ENCODE measurements at places on chromosomes 4 and X. TPM values are rescaled to one million over a fixed set of nuclear protein-coding genes. Genes with fewer than 3 reads are reported as not detected.

RHOXF2B gene
- 4.7 TPM for total RNA-seq

CD38 gene
- total RNA-seq: 0.68 TPM

SYTL5 gene
- 1.7 TPM for total RNA-seq

AMTN gene
- total RNA-seq: not detected

CRMP1 gene
- 8.9 TPM for total RNA-seq

F8A3 gene
- 28.6 TPM for total RNA-seq

IGFBP7 gene
- 817 TPM for total RNA-seq

SMR3B gene
- 1.1 TPM for total RNA-seq

PPEF1 gene
- 11.6 TPM for total RNA-seq

GRCh38 chrX:105114554-105115130, 105.9 kb downstream of the TEX13A start:
- DNase-seq: no peak

DNA sequence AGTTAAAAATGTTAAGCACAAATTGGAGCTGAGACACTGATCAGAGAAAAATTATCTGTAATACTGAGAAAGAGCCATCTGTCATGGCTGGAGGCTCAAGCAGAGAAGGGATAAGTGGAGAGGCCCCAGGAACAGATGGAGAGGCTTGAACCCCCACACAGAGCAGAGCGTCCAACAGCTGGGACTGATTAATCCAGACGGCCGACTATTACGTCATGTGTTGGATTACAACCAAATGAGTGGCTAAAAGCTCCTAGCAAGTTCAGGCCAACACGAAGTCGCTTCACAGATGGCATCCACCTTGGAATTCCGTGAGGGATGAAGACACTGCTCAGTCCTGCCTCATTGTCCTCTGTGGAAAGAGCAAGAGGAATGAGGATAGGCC, 57.7 kb upstream of the ATXN3L start:
- no peak for DNase-seq

GRCh38 chr4:84957514-84958420, 8.7 kb downstream of the WDFY3 start:
- no peak for DNase-seq

DNA sequence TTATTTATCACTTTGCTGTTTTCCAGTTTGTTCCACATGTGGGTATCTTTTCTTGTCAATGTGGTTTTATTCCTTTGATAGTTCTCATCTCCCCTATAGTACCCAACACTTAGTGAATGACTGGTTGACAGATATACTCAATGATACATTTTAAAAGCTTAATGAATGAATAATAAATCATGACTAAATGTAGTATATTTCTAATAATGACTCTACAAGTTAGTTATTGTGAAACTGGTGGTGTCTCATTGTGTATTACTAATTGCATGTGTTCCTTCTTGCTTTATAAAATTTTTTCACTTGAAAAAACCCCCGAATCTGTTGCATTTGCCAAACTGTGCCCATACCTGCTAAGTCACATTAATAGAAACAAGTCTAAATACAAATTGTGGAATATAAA, 95.4 kb downstream of the MBNL3 start:
- no peak for DNase-seq

DNA sequence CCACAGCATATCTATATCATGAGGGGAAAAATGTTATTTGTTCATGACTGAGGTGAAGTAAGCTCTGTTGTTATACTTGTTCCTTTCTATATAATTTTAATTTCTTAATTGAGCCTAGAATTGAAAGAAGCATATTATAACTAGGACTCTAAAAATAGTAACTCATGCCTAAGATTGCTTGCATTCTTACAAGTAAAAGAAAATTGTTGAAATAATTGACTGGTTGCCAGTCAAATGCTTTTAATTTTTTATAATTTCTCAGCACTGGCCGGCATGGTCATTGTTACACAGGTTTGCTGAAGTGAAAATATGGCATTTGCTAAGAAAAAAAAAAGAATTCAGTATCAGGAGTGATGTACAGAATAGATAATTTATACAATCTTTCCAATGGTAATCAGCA, 104.8 kb downstream of the GASK1B start:
- DNase-seq: no peak

- DNase-seq: peak; percentile 78
These were observed at the start of gene ERVMER34-1 for GRCh38 chr4:52750819-52751486. ERVMER34-1 (minus strand) TSS chr4:52751425; CDS start chr4:52745520, 5,905 bp downstream.

DNA sequence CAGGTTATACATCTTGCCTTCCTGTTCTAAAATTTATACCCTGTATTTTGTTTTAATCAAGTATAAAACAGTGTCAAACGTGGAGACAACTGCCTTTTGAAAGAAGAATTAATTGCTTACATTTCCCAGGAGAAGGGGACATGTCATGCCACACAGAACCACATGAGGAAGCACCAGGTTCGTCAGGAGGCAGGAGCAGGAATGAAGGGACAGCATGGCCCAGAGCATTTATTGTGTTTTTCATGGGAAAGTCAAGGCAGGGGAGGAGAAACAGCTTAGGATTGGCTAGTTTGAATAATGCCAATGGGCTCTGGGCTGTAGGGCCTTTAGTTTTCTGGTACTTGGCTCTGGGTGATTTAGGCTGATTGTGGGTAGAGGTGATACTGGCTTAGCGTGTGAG, 203.7 kb downstream of the CFAP299 start:
- DNase-seq: no peak

GRCh38 chr4:147136310-147136709, 190.6 kb upstream of the TTC29 start:
- DNase-seq: no peak

DNA sequence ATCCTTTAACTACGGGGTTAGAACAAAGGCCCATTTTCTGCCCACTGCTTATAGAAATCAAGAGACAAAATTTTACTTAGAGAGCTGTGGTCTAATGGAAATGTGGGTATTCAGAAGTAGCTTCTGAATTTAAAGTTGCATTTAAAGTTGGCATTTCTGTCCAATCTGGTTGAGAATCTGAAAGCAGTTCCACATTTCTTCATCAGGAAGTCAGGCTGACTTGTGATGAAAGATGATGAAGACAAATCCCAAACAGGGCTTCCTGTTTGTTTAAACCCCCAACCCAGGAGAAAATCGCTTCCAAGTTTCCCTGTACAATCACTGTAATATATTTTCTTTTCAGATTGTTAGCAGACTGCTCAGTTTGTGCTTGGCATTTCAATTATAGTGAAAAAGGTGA, 345.3 kb downstream of the SPRY1 start:
- no peak for DNase-seq

- DNase-seq: no peak
These were observed 25.6 kb downstream of the SMARCA5 start for GRCh38 chr4:143538979-143539669.

DNA sequence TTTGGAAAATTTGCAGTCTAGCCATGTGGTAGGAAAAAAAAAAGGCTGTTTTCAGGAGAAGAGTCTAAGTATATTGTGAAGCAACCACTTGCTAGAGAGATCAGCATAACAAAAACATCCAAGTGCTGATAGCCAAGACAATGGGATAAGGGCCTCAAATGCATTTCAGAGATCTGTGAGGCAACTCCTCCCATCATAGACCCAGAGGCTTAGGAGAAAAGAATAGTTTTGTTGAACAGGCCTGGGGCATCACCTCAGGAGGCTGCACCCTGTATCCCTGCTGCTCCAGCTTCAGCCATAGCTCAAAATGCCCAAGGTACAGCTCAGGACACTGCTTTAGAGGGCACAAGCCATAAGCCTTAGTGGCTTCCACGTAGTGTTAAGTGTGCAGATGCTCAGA, 13.6 kb upstream of the GPR174 start:
- DNase-seq: no peak

DNA sequence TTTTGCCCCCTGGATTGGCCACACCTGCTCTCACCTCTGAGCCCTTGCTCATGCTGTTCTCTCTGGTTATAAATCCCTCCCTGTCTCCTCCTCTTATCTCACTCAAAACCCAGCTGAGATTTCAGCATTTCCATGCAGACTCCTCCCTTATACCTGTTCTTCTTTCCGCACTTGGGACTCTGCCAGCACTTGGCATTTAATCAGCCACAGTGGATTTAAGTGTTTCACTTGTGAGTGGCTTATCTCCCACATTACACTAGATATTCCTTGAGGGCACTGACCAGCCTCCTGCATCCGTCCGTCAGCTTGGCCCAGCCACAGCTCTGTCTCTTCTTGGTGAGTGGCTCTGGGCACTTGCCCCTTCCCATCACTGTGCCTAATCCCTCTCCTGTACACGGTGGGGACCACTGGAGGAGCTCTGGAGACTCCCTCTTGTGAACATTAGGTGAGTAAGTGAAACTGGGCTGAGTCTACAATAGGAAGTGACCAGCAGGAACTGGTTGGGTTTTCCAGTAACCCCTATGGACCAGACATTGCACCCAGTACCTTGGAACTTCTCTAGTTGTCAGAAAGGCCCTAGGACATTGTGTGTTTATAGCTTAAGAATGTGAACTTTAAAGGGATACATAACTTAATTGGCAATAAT, 19.9 kb downstream of the FGFBP1 start:
- no peak for DNase-seq

DNA sequence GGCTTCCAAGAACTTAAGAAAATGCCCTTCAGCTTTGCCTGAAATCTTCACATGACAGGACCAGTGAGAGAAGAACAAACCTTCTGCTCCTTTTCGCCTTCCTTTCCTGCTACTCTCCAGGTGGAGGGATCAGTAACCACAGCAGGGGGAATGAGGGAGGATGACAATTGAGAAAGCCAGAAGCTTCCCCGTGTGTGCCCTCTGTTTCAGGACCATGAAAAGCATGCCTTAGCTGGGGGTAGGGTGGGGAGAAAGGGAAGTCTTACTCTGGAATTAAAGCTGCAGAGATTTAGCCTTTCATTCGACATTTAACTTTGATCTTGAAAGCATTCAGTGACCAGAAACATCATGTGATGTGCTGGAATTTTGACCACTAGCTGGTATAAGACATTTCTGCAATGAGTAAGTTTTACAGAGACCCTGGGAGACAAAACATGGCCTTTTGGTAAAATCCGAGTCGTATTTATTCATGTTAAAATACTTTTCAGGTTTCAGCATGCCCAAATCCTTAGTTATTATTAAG, 10.6 kb upstream of the PUDP start:
- no peak for DNase-seq

GRCh38 chr4:146436423-146437162, 85.1 kb downstream of the SLC10A7 start:
- no peak for DNase-seq

- no peak for DNase-seq
These were observed 14.0 kb downstream of the DOK7 start for GRCh38 chr4:3476936-3477749.

- no peak for DNase-seq
These were observed 22.3 kb downstream of the CAMK2D start for GRCh38 chr4:113739197-113739596.

DNA sequence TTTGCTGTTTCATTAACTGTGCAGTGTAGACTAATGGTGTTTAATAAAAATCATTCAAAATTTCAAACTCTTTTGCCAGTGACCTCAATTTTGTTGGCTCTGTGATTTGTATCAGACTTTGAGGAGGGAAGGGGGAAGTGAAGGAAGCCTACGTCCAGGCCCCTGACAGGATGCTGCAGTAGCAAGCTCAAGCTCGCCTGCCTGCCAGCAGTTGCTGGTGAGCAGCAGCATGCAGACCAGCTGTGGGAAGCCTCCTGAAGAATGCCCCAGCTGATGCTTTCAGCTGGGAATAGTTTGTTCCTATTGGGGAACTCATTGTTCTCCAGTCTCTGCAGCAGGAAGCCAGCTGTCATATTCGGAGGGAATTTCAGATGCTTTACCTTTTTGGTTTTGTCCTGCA, 495.2 kb downstream of the AFF2 start:
- DNase-seq: peak; percentile 13

GRCh38 chr4:22686141-22686540, 6.6 kb upstream of the GBA3 start:
- DNase-seq: no peak

DNA sequence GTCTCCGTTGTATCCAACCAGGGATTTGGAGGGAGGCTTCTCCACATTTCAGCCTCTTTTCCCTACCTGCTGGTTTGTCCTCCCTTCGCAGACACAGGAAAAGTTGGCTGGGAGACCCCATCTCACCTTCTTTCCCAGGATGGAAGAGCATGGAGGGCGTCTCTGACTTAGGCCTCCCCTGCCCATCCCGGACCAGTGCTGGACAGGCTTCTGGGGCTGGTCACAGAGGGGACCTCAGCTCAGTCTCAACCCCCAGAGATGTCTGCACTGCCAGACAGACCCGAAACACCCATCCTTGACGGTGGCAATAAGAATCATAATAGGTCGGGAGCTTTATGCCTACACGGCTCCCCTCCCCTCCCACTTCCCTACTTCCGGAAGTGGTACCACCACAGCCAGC, 1.6 kb downstream of the WFS1 start:
- DNase-seq: no peak

- DNase-seq: peak; percentile 20
These were observed 703.3 kb upstream of the FRG1 start for GRCh38 chr4:189237340-189237739.

GRCh38 chr4:148445071-148445859, 3.1 kb upstream of the NR3C2 start:
- peak; percentile 73 for DNase-seq

All from testis (tissue), 5 donors.